ENCODE measurements at places on chromosomes 7 and 10.

DNA sequence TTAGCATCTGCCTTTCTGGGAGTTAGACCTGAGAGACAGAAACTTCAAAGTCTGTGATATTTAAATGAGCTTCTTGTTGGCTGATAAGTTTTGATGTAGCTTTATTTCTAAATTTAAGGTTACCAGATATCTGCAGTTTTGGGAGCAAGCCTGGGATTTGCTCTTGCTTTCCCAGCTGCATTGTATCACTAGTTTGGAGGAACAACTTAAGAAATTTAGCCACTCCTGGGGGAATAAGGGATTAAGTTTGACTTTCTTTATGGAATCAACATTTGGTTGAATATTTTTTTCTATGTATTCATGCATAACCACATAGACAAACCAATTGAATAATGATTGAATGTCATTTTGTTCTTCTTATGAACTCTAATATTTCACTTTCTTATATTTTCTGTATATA is 178.6 kb downstream of the POLR1F start:
- no peak for DNase-seq

GRCh38 chr10:13827076-13827797 is 240.5 kb downstream of the PRPF18 start:
- DNase-seq = no peak

DNA sequence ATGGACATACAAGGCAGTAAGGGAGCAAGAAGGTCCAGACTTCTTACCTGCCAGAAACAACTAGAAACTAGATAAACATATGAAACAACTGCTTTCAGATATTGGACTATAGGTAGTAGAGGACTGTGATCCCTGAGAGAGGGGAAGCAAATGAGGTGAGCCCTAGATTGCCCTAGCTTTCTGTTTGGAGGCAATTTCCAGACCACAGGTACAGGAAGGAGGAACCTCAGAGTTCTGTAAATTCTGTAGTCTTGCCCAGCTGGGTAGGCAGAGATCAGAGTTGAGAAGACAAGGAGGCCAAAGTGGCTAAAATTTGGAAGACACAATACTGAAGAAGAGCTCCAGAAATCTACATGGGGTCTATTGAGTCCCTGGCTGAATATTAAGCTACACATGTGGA is 21.0 kb downstream of the CDK6 start:
- DNase-seq = no peak

GRCh38 chr7:133344275-133344674 is 91.4 kb downstream of the EXOC4 start:
- DNase-seq = no peak

DNA sequence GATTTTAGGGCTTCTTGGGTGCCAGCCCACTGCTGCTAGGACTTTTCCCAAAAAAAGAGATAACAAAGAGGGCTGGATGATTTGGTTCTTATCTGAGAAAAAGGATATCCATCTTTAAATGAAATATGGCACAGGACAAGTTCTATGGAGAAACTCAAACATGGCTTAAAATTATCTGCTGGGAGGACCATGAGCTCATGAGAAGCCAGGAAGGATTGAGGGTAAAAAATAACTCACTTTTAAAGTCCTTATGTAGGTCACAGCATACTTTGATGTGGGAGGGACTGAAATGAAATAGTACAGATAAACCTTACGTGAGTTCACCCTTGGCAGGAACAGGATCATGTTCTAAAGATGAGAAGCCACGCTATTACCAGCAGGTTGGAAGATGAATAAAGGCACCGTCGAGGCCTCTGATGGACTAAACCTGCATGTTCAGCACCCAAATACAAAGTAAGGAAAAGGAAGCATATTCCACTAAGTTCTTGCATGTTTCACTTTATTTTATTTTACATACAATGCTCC is 369.2 kb upstream of the KLF6 start:
- DNase-seq = no peak

DNA sequence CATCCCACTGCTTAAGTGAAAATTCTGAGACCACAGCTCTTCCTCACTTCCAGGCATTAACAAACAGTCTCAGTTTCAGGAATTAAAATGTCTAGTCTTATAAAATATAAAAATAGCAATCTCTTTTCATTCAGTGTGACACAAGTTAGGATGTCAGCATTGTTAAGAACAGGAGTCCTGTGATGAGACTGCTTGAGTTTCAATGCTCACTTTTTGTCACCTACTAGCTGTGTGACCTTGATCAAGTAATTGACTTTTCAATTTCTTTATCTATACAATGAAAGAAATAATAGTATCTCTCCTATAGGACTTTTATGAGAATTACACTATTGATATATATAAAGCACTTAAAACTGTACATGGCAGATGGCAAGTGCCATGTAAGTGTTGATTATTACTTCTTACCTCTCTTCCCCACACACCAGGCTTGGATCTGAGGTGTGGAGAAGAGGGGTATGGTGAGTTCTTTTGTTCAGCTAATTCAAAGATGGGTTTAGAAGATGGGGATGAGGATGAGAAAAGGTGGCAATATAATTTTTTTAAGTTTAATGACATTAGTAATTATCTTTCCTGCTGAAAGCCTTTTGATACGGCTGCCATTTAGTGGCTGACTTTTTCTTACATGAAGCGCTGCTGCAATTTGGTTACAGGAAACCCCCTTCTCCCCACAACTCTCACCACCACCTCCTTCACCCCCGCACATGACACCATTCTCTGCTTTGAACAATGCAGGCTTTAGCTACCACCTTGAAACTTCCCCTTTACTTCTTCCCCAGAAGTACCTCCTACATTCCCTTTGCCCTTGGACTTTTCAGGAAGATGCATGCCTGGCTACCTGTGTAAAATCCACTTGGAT is 20.8 kb upstream of the HYAL4 start:
- no peak for DNase-seq

DNA sequence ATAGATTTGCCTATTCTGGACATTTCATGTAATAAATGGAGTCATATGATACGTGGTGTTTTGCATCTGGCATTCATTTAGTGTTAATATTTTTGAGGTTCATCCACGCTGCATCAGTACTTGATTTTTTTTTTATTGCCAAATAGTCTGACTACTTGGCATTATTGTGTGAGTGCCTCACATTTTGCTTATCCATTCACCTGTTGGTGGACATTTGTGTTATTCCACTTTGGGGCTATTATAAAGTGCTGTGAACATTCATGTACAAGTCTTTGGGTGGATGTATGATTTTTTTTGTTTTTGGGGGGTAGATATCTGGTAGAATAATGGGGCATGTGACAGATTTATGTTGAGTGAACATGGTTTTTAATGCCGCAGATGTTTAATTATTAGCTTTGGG is 19.7 kb downstream of the CUL1 start:
- no peak for DNase-seq

DNA sequence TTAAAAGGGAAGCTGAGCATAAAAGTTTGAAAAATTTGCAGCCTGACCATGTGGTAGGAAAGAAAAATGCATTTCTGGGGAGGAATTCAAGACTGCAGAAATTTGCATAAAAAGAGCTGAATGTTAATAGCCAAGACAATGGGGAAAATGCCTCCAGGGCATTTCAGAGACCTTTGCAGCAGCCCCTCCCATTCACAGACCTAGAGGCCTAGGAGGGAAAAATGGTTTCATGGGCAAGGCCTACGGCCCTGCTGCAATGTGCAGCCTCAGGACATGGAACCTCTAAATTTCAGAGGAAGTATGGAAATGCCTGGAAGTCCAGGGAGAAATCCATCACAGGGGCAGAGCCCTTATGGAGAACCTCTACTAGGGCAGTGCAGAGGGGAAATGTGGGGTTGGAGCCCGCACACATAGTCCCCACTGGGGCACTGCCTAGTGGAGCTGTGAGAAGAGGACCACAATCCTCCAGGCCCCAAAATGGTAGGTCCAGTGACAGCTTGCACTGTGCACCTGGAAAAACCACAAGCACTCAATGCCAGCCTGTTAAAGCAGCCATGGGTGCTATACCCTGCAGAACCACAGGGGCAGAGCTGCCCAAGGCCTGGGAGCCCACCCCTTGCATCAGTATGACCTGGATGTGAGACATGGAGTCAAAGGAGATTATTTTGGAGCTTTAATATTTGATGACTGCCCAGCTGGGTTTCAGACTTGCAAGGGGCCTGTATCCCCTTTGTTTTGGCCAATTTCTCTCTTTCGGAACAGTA is 243.8 kb downstream of the DNAJB9 start:
- DNase-seq = no peak

DNA sequence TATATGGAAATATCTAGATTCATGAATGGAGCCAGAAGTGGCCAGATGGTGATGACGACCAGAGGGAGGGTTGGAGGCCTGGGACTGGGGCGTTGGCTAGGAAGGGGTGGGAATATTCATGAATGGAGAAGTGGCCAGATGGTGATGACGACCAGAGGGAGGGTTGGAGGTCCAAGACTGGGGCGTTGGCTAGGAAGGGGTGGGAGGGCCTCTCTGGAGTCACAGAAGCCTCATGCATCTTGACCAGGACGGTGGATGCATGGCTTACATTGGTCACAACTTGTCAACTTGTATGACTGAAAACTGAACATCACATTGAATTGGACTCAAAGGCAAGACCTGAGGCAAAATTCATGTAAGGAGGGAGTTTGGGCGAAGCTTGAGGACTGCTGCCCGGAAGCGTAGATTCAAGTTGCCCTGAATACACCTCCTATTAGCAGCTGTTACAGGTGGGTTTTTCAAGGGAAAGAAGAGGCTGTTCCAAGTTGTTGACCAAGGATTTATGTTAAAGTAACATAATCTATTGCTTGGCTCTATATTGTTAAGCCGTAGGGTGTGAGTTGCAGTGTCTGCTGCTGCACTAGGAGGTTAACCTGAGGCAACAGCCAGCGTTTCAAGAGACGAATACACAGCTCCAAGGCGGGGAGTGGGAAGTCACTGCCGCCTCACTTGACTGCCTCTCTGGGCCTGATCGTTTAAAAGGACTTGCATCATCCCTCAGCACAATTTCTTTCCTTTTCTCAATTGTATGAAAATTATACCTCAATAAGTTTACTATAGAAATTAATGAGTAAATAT is 55.1 kb upstream of the FAM20C start:
- peak; percentile 98 for DNase-seq

GRCh38 chr10:27088119-27089044 is 11.9 kb downstream of the ANKRD26 start:
- no peak for DNase-seq

- DNase-seq = peak; percentile 17
Observed at GRCh38 chr7:4849390-4849789, 12.4 kb downstream of the PAPOLB start.

DNA sequence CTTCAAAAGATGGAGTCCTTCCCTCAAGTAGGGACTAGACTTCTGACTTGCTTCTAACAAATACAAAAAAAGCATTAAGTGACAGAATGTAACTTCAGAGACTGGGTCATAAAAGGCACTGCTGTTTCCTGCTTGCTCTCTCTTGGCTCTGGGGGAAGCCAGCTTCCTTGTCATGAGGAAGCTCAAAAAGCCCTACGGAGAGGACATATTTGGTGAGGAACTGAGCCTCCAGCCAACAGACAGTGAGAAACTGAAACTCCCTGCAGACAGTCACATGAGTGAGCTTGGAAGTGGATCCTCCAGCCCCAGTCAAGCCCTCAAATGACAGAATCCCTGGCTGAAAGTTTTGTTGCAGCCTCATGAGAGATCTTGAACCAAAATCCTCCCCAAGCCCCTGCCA is 26.3 kb upstream of the SLC35G1 start:
- DNase-seq = peak; percentile 5

GRCh38 chr7:116417593-116418345 is 81.8 kb upstream of the CAV2 start:
- DNase-seq = no peak

DNA sequence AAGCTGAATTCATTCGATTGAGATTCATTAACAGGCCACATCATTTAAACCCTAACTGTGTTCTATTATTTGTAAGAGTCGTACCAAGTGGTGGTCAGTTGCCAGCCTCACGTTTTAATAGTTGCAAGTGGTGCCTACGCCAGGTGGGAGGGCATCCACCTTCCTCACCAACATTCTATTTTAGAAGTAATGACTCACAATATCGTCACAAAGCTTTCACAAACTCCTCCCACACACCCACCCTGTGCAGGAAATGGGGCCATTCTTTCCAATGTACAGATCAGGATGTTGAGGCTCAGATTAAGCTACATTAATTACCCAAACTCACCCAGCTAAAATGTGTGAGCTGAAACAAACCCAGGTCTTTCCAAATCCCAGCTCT is 77.3 kb upstream of the SAMD8 start:
- DNase-seq = peak; percentile 48

GRCh38 chr7:10779465-10780399 is 193.9 kb upstream of the PHF14 start:
- no peak for DNase-seq

- DNase-seq = no peak
Observed at GRCh38 chr10:25263931-25264330, 89.1 kb downstream of the GPR158 start.

DNA sequence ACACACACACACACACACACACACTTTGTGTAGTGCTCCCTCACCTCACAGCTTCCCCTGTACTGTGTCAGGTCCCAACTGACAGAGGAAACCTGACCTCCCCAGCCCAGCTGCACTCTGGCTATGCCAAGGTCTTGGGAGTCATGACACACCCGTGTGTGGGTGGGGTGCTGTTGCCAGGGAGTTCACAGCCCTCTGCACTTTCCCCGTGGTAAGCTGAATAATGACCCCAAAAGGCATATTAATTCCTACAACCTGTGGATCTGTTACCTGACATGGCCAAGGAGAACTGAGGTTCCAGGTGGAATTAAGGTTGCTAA is 8.9 kb upstream of the NANOS1 start:
- peak; percentile 24 for DNase-seq

DNA sequence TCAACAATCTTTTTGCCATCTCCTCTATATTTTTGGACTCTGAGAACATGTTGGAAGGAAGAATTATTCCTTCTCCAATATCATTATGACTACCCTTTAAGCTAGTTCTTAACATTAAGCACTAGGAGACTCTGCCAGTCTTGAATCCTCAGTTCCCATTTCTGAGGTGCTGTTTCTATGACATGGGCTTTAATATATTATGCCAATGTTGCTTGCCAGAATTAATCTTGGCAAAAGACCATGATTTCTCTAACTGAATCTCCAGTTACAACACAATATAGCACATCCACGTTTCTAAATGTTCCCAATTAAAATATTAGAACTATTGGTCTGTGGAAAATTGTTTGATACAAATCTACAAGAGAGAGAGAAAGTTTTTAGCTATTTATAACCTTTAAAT is 250.0 kb downstream of the HGF start:
- no peak for DNase-seq

DNA sequence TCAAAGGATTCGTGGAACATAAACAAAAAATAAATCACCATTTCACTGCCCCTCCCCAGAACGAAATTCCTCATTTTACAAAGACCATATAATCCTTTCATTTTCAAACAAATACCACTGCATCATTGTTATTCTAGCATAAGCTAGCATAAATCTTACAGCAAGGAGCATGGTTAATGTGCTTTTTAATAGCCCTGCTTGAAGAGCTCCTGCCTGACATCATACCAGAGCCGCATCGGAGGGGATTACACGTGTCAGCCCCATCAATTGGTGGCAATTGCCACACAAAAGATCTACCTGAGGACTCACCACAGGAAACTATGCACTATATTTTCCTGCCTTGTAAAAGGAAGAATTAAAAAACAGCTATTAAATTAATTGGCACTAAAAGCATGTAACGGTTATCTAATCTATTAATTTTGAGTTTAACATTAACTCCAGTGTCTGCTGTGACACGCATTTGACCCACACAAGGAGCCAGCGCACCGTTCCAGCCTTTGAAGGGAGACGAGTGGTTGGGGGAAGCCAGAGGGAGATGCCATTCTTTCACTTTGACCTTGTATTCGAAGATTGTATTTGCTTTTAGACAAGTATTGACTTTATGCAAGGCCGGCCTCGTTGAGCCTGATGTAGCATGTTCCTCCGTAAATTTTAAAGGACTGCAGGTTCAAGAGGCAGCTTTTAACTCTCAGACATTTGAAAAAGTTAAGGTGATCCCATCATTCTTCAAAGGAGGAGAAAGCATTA is 261.1 kb upstream of the RNF32 start:
- DNase-seq = no peak

GRCh38 chr10:49280001-49280408 is 19.0 kb upstream of the C10orf71 start:
- peak; percentile 75 for DNase-seq

Data from inflammatory macrophage (primary cell).